ENCODE measurements at places on chromosomes 16 and 17.

DNA sequence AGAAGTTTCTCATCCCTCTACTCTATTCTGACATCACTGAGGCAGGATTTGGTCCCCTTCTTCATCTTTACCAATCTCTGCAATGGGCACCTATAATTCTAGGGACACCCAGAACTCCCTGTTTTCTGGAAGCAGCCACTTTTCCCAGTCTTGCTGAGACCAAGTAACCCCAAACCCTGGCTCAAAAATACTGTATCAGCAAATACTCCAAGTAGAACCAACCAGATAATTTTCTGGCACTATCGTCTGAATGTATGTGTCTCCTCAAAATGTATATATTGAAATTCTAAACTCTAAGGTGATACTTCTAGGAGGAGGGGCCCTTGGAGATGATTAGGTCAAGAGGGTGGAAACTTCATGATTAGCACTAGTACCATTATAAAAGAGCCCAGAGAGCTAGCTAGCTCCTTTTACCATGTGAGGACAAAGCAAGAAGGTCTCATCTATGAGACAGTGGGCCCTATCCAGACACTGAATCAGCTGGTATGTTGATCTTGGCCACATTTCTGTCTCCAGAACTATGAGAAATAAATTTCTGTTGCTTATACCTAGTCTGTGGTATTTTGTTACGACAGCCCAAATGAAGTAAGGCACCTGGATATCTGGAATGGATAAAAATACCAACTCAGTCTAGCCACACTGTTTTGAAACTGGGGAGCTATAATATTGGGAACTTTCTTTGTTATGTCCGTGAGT lies 464.4 kb downstream of the CDH11 start:
- peak; percentile 23 for DNase-seq

DNA sequence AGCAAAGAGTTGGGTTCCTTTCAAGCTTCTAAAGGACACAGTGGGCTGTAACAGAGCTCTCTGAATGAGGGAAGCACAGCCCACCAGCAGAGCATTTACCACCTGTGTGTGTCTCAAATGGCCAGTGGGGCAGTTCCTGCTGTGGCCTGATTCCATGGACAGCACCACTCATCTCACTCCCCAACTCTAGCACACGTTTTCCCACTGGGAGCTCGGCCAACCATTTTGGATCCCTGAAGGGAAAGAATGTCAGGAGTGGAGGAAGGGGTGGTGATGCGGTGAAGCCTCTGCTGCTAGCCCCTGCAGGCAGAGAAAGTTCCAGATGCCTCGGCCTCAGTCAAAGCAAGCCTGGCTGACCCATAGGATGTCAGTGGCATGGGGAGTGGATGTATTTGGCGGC lies 86.6 kb downstream of the PLXDC1 start:
- peak; percentile 5 for DNase-seq

DNA sequence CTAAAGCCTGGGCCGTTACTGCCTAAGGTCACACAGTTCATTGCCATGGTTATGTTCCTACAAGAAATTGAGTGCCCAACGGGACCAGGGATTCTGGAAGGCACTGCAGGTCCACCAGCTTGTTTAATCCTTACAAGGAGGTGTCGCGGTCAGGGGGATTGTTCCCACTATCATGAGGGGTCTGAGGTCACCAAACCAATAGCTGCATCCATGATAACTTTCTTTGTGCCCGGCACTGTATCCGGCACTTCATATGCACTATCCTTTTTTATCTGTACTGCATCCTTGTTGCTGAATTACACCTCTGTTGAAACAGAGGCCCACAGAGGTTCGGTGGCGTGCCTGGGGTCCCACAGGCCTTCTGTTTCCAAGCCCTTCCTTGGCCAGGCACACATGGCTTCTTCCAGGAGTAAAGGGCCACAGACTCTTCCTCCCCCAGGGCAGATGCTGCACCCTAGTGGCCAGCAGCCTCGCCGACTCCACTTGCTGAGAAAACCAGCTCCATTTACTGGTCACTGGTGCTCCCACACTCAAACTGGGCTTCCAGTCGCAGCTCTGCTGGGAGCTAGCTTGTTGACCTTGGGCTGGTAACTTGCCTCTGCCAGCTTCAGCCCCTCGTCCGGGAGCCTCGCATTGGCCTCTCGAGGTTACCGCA lies 82.0 kb upstream of the PLCG2 start:
- DNase-seq, result no peak

- DNase-seq, result no peak
Measured at GRCh38 chr16:11604783-11605563, 18.3 kb upstream of the LITAF start.

- DNase-seq, result no peak
Measured at GRCh38 chr16:7369204-7369603, 36.6 kb downstream of the RBFOX1 start.

DNA sequence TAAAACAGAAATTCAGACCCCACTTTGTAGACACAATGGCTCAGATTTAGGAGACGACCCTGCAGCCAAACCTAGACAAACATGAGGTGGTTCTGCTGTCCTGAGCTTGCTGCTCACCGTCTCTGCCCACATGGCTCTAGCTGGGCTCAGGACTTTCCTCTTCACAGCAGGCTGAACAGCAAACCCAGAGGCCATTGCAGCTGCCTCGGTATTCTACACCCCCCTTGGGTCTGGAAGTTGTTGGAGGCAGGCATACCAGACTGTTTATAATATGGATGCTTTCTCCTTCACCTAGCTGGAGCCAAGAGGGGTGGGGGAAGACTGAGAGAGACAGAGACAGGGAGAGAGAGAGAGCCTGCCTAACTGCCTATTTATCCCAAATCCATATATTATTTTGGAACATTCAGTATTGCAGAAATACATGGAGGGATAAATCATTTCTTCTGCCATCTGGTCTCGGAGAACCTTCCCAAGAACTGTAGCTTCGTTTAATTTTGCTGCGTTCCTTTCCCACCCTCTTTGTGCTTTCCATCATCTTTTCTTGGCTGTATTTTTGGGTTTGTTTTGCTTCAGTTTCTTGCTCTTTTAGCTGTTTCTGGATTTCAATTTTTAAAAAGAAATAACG lies 628.2 kb upstream of the RBFOX1 start:
- no peak for DNase-seq

GRCh38 chr17:22464041-22464440 lies 771.7 kb downstream of the KCNJ18 start:
- no peak for DNase-seq

DNA sequence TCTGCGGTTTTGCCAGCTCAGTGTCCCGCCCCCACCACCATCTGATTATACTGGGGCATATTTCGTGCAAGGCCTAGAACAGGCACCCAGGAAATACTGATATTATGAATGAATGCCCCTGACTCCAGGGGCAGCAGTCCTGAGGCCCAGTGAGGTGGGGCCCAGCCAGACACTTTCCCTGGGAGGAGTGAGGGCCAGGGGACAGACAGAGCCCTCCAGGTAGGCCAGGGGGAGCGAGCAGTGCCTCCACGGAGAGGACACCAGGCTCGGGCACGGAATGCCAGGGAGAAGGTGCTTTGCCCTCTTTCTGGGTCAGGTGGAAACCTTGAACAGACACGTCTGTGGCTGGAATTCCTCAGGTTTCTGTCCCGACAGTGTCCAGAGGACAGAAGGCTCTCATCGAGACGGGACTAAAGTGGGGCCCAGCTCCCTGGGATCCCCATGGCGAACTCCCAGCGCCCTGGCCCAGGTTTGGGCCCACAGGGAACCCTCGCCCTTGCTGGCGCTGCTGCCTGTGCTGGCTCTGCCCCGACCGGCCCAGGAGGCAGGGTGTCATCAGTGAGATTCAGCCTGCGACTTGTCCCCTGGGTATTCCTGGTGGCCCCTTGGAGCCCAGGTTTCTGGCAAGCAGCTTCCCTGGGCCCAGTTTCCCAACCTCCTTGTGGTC lies 4.3 kb downstream of the KATNB1 start:
- no peak for DNase-seq

GRCh38 chr17:75827308-75828075 lies 16.7 kb downstream of the UNC13D start:
- no peak for DNase-seq

- no peak for DNase-seq
Measured at GRCh38 chr17:4142107-4142900, 526 bp downstream of the ZZEF1 start.

GRCh38 chr16:1713933-1714332 lies 7.9 kb downstream of the MAPK8IP3 start:
- DNase-seq, result no peak

DNA sequence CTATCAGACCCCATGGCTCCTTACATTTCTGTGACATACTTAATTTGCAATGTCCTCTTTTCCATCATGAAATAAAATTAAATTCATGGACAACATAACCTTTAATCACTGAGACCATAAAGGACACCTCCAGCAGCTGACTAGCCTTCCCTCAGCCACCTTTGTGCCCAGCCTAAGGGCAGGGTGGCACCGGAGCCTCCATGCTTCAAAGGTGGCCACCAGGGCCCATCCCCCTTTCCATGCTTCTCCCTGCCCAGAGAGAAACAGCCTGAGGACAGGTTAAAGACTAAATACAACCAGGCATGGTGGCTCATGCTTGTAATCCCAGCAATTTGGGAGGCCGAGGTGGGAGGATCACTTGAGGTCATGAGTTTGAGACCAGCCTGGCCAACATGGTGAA lies 94.3 kb downstream of the ADCY9 start:
- no peak for DNase-seq

DNA sequence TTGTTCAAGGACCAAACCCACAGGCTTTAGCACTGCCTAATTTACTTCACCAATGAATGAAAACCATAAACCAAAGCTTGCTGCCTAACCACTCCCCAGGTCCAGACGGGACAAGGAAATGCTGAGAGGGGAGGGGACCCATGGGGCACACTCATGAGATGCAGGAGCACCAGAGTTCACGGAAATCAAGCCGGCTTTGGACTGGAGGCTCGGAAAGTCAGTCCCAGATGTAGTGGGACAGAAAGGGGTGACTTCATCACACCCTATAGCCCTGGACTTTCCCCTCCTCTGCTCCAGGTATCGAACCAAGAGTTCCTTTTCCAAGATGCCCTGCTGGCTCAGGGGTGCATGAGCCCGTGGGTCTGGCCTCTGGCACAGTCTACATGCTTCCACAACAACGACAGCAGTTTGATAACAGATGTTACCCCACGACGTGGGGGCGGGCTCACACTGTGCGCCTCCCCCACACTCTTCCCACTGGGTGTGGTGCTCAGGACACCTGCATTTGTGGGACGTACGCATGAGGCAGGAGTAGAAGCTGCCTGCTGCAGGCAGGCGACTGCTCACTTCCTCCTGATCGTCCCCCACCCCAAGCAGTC lies 63.2 kb downstream of the AMFR start:
- DNase-seq, result no peak

- DNase-seq, result no peak
Measured at GRCh38 chr17:15092762-15093161, 172.4 kb downstream of the PMP22 start.

DNA sequence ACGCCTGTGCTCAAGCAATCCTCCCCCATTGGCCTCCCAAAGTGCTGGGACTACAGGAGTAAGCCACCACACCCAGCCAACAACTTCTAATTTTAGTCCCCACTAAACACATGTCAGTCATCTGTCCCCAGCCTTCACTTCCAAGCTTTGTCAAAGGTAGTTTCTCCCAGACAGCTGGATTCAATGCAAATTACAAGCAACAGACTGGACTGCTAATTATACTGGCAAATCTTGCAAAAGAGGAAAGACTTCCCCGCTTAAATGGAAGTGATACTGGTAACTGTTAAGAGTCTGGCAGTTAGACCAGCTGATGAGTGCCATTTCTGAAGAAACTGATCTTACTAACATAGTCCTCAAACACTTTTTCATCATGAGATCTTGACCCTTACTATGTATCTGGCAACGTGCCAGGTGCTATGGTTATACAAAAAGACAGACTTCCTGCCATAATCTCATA lies 8.2 kb upstream of the GGA2 start:
- DNase-seq, result no peak

GRCh38 chr17:17077861-17078732 lies 35.8 kb downstream of the MPRIP start:
- DNase-seq, result no peak

- no peak for DNase-seq
Measured at GRCh38 chr16:67563708-67564468, 1.6 kb downstream of the CTCF start.

DNA sequence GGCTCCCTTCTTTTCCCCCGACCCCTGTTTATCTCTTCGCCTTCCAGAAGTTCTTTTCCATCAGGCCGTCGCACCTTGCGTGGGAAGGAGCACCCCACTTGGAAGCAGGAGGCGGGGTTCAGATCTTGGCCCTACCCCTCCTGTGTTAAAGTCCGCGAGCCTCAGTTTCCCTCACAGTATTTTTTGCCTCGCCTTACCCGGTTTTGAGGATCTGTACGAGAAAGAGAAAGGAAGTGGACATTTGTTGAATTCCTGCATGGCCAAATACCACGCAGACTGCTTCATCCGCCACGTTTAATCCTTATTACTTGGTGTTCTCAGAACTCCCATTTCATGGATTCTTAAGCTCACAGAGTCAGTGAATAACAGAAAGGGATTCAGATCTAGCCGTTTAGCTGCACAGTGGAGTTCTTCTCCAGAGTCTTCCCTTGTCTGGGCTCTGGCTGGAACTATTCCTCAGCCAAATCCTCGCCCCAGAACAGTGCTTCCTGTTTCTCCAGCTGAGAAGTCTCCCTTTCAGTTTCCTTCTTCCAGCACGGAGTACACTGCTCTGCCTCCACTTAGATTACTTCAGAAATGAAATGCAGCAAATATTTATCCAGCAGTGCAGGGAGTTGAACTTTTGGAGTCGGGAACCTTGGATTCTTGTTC lies 590 bp downstream of the TMEM219 start:
- DNase-seq, result no peak

GRCh38 chr17:58402047-58402446 lies 15.3 kb downstream of the RNF43 start:
- no peak for DNase-seq

DNA sequence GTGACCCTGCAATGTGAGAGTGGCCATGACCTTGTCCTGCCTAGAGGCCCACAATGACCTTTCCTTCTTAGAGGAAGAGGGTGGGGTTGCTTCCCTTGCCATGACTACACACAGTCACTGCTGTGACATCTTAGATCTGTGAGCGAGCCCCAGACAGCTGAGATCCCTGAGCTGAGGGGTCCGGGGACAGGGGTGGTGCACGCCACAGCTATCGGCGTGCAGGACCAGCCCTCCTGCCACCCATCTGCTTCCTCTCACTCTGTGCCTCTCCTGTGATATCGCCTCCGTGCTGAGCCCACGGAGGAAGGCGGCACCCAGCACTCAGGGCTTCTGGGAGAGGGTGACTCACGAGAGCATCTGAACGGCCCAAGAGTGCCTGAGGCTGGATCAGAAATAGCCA lies 35.2 kb downstream of the KIAA0513 start:
- DNase-seq, result no peak

GRCh38 chr16:64428463-64429113 lies 693.3 kb downstream of the CDH11 start:
- DNase-seq, result peak; percentile 83
